PC-3 (cell line): ENCODE measurements at places on chromosomes 5 and 9. TPM values are rescaled to one million over a fixed set of nuclear protein-coding genes. Genes with fewer than 3 reads are reported as not detected.

The FBP2 gene
- total RNA-seq: not detected in 2 replicates

The LCN10 gene
- total RNA-seq: not detected in 2 replicates

The CCNI2 gene
- total RNA-seq: not detected in 2 replicates

The SPTLC1 gene
- 53.3 and 63.3 TPM in 2 replicates for total RNA-seq

The ADAMTS6 gene
- 1.5 and 1.7 TPM in 2 replicates for total RNA-seq

The PLAC8L1 gene
- 0.95 TPM in 1 of 2 replicates, not detected in the other for total RNA-seq

The SEMA5A gene
- 2.6 and 4.4 TPM in 2 replicates for total RNA-seq

The PCDHA8 gene
- total RNA-seq: 0.11 TPM in 1 of 2 replicates, not detected in the other

The NOTCH1 gene
- 14.3 and 20.8 TPM in 2 replicates for total RNA-seq

The PCDHA10 gene
- total RNA-seq: 0.04 and 0.23 TPM in 2 replicates

The ADAMTSL1 gene
- 0.26 TPM in 1 of 2 replicates, not detected in the other for total RNA-seq

The ARID3C gene
- total RNA-seq: 0.23 TPM in 1 of 2 replicates, not detected in the other

The LRRC70 gene
- 1.5 and 1.6 TPM in 2 replicates for total RNA-seq

The SARDH gene
- total RNA-seq: 2.5 and 3.4 TPM in 2 replicates

The FGF1 gene
- total RNA-seq: 1.5 and 9.7 TPM in 2 replicates

The PLPP6 gene
- 3.6 and 4.0 TPM in 2 replicates for total RNA-seq

The RNF183 gene
- not detected in 2 replicates for total RNA-seq

The IL33 gene
- total RNA-seq: 1.6 and 2.7 TPM in 2 replicates

The FOXI1 gene
- total RNA-seq: not detected in 2 replicates

The COL15A1 gene
- 0.04 and 0.86 TPM in 2 replicates for total RNA-seq

The CDX1 gene
- total RNA-seq: not detected in 2 replicates

DNA sequence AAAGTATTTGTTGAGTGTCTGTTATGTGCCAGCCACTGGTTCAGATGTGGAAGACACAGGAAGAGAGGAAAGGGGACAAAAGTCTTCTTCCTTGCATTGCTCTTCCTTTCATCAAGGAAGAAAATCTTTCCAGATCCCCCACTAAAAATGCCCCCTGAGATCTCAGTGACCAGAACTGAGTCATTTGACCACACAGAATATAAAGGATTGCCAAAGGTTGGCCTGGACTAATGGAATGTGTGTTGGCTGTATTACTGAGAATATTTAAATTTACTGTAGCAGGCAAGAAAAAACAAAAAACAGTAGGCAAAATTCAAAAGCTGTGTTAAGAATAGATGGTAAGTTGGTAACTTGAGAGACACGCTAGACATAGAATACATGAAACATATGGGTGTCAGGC lies 10.0 kb upstream of the SEPTIN8 start:
- H3K27me3 ChIP-seq: no peaks in the 10 kb centered on the region
- H3K36me3 ChIP-seq: no peaks in the 10 kb centered on the region
- peaks cover 5% of the 10 kb centered on the region; the same call in 1 of the 2 replicates for H3K4me1 ChIP-seq
- no peak overlapping the region for H3K27ac ChIP-seq
- DNase-seq: no peak
- H3K4me3 ChIP-seq: no peak overlapping the region

GRCh38 chr9:27204578-27204977 lies 92.4 kb downstream of the EQTN start:
- no peak overlapping the region for H3K4me3 ChIP-seq
- no peak overlapping the region for H3K27ac ChIP-seq
- H3K27me3 ChIP-seq: no peaks in the 10 kb centered on the region
- peaks cover 7% of the 10 kb centered on the region; the same call in 1 of the 2 replicates for H3K4me1 ChIP-seq

DNA sequence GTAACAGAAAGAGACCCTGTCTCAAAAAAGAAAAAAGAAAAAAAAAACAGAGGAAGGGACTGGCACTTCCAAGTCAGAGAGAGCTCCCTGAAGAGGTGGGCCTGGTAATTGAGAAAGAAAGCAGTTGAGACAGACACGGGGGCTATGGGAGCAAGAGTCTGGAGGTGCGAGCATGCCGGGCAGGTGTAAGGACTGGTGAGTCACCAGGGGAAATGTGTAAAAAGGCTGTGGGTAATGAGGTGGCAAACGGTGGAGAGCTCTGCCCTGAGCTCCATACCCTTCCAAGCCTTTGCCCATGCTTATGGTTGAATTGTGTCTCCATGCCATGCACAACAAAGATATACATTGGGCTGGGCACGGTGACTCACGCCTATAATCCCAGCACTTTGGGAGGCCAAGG lies 18.0 kb upstream of the JADE2 start:
- no peak for DNase-seq
- H3K36me3 ChIP-seq: no peaks in the 10 kb centered on the region
- no peak overlapping the region for H3K4me3 ChIP-seq
- peak overlapping the region; percentile 64; the same call in 1 of the 2 replicates for H3K27ac ChIP-seq
- peaks cover 89% of the 10 kb centered on the region for H3K4me1 ChIP-seq
- H3K27me3 ChIP-seq: no peaks in the 10 kb centered on the region

GRCh38 chr5:173201636-173202265 lies 33.3 kb downstream of the NKX2-5 start:
- no peaks in the 10 kb centered on the region for H3K36me3 ChIP-seq
- peaks cover 7% of the 10 kb centered on the region; the same call in 1 of the 2 replicates for H3K27me3 ChIP-seq

DNA sequence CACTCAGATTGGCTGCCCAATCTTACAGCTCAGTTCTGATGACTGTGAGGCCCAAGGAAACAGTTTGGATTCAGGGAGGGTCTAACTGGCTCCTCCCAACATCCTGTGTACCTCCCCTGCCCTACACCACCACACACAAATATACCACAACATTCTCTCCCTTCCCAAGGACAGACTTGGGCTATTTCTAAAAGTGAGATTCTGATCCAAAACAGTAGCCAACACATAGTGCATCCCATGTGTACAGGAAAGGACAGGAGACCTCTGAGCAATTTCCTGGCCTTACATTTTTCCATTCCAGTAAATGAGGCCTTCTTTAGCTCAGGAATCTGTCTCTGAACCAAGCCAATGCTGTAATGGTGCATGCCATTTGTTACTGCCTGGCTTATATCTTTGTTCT lies 20.8 kb downstream of the ZNF366 start:
- no peak overlapping the region for H3K27ac ChIP-seq
- H3K4me1 ChIP-seq: no peaks in the 10 kb centered on the region
- H3K4me3 ChIP-seq: no peak overlapping the region
- no peaks in the 10 kb centered on the region for H3K27me3 ChIP-seq
- no peak for DNase-seq

- no peaks in the 10 kb centered on the region for H3K4me1 ChIP-seq
- H3K36me3 ChIP-seq: no peaks in the 10 kb centered on the region
- H3K27ac ChIP-seq: no peak overlapping the region
- no peak for DNase-seq
- H3K27me3 ChIP-seq: no peaks in the 10 kb centered on the region
- H3K4me3 ChIP-seq: no peak overlapping the region
These were observed 388.5 kb downstream of the GABRG2 start for GRCh38 chr5:162456086-162456485.

GRCh38 chr5:180390441-180391190 lies 37.5 kb upstream of the GFPT2 start:
- no peak overlapping the region for H3K27ac ChIP-seq
- no peaks in the 10 kb centered on the region for H3K27me3 ChIP-seq
- H3K36me3 ChIP-seq: no peaks in the 10 kb centered on the region
- no peaks in the 10 kb centered on the region for H3K4me1 ChIP-seq

- no peak for DNase-seq
- H3K36me3 ChIP-seq: peaks cover 10% of the 10 kb centered on the region; the same call in 1 of the 2 replicates
- H3K4me1 ChIP-seq: peaks cover 5% of the 10 kb centered on the region; the same call in 1 of the 2 replicates
- no peaks in the 10 kb centered on the region for H3K27me3 ChIP-seq
- H3K4me3 ChIP-seq: no peak overlapping the region
These were observed 42.6 kb downstream of the RGS3 start for GRCh38 chr9:113506090-113506589.

DNA sequence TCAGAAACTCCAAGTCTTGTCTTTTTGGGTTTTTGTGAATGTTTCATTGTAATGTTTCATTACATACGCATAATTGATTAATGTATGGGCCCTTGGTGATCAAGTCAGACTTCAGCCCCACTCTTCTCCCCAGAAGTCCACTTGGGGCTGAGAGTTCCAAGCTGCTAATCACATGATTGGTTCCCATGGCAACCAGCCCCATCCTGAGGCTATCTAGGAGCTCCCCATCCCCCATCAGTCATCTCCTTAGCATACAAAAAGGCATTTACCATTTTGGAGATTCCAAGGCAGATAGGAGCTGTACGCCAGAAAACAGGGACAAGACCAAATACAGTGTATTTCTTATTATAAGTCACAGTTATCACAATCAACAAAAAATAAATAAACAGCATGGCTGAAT lies 22.9 kb upstream of the SYK start:
- H3K36me3 ChIP-seq: no peaks in the 10 kb centered on the region
- H3K27ac ChIP-seq: no peak overlapping the region
- no peaks in the 10 kb centered on the region for H3K4me1 ChIP-seq
- no peak overlapping the region for H3K4me3 ChIP-seq
- DNase-seq: no peak
- 0 out of 2 replicates have a peak, but pooled peaks cover 3% of the 10 kb centered on the region for H3K27me3 ChIP-seq

DNA sequence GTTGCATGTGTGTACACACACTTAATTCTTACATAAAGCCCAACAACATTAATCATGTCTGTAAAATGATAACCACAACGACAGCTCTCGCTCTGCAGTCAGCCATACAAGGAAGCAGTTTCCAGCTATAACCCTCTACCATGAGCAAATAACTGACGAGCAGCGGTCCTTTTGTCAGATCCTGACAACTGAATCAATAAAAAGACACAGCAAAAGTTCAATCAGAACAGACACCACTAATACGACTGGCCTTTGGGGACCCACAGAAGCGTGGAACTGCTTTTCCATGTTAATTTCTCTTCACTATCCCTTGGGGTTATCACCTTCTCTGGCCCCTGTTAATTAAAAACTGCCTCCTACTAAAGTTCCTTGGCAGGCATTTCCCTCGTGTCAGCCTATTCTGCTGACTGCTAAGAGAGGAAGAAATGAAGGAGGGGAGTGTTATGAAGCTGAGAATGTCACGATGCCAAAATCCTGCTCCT lies 722.8 kb upstream of the GRAMD2B start:
- H3K27me3 ChIP-seq: no peaks in the 10 kb centered on the region
- H3K36me3 ChIP-seq: no peaks in the 10 kb centered on the region
- H3K4me1 ChIP-seq: peaks cover 15% of the 10 kb centered on the region

GRCh38 chr9:92969516-92970466 lies 22.5 kb downstream of the FGD3 start:
- no peak for DNase-seq
- no peak overlapping the region for H3K27ac ChIP-seq
- H3K4me1 ChIP-seq: peaks cover 14% of the 10 kb centered on the region
- no peaks in the 10 kb centered on the region for H3K36me3 ChIP-seq
- no peak overlapping the region for H3K4me3 ChIP-seq
- no peaks in the 10 kb centered on the region for H3K27me3 ChIP-seq

GRCh38 chr5:108753331-108753730 lies 5.6 kb downstream of the FER start:
- peak; percentile 44 for DNase-seq
- H3K4me1 ChIP-seq: peaks cover 37% of the 10 kb centered on the region
- H3K27ac ChIP-seq: peak overlapping the region; percentile 44

- H3K27me3 ChIP-seq: no peaks in the 10 kb centered on the region
- H3K36me3 ChIP-seq: peaks cover 12% of the 10 kb centered on the region
- H3K4me3 ChIP-seq: peak overlapping the region; percentile 28; the same call in 1 of the 2 replicates
These were observed 36.3 kb downstream of the CD180 start for GRCh38 chr5:67160272-67160671.

- no peaks in the 10 kb centered on the region for H3K27me3 ChIP-seq
- peaks cover 18% of the 10 kb centered on the region; the same call in 1 of the 2 replicates for H3K36me3 ChIP-seq
- H3K4me1 ChIP-seq: no peaks in the 10 kb centered on the region
- DNase-seq: no peak
These were observed 29.5 kb downstream of the TSC1 start for GRCh38 chr9:132914924-132915323.

- no peaks in the 10 kb centered on the region for H3K36me3 ChIP-seq
- no peaks in the 10 kb centered on the region for H3K27me3 ChIP-seq
- H3K27ac ChIP-seq: no peak overlapping the region
- H3K4me3 ChIP-seq: no peak overlapping the region
- DNase-seq: no peak
These were observed 123.4 kb upstream of the MAN2A1 start for GRCh38 chr5:109566361-109566760.

GRCh38 chr9:134563397-134563796 lies 78.2 kb upstream of the COL5A1 start:
- no peak overlapping the region for H3K4me3 ChIP-seq
- no peaks in the 10 kb centered on the region for H3K27me3 ChIP-seq
- H3K27ac ChIP-seq: no peak overlapping the region
- H3K36me3 ChIP-seq: no peaks in the 10 kb centered on the region
- no peak for DNase-seq
- H3K4me1 ChIP-seq: no peaks in the 10 kb centered on the region

GRCh38 chr9:2601785-2602378 lies 19.7 kb upstream of the VLDLR start:
- H3K4me1 ChIP-seq: no peaks in the 10 kb centered on the region
- H3K4me3 ChIP-seq: no peak overlapping the region
- peaks cover 5% of the 10 kb centered on the region; the same call in 1 of the 2 replicates for H3K27me3 ChIP-seq
- H3K27ac ChIP-seq: no peak overlapping the region

- no peaks in the 10 kb centered on the region; the same call in 1 of the 2 replicates for H3K27me3 ChIP-seq
- no peak overlapping the region for H3K27ac ChIP-seq
These were observed 114.5 kb downstream of the BAAT start for GRCh38 chr9:101270302-101270701.

GRCh38 chr9:89426384-89426961 lies 71.4 kb downstream of the SEMA4D start:
- no peaks in the 10 kb centered on the region for H3K36me3 ChIP-seq
- no peaks in the 10 kb centered on the region for H3K27me3 ChIP-seq
- H3K4me1 ChIP-seq: peaks cover 15% of the 10 kb centered on the region
- DNase-seq: no peak

GRCh38 chr5:153700940-153701339 lies 210.5 kb downstream of the GRIA1 start:
- H3K4me3 ChIP-seq: no peak overlapping the region
- H3K27me3 ChIP-seq: peaks cover 6% of the 10 kb centered on the region; the same call in 1 of the 2 replicates
- no peaks in the 10 kb centered on the region for H3K4me1 ChIP-seq
- DNase-seq: no peak
- H3K36me3 ChIP-seq: no peaks in the 10 kb centered on the region

DNA sequence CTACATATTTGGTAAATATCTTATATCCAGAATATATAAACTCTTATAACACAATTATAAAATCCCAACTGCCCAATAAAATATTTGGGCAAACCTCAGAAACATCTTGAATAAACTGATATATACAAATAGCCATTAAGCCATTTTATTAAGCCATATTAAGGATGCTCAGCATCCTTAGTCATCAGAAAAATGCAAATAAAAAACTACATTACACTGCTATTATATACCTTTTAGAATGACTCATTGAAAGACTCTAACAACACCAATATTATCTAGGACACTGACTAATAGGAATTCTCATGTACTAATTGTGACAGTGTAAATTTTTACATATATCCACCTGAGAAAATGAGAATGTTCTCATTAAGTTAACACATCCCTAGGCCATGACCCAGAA lies 77.8 kb downstream of the CDH10 start:
- H3K4me3 ChIP-seq: no peak overlapping the region
- no peaks in the 10 kb centered on the region for H3K27me3 ChIP-seq
- peak overlapping the region; percentile 59 for H3K27ac ChIP-seq
- peak; percentile 76 for DNase-seq
- H3K4me1 ChIP-seq: peaks cover 8% of the 10 kb centered on the region

DNA sequence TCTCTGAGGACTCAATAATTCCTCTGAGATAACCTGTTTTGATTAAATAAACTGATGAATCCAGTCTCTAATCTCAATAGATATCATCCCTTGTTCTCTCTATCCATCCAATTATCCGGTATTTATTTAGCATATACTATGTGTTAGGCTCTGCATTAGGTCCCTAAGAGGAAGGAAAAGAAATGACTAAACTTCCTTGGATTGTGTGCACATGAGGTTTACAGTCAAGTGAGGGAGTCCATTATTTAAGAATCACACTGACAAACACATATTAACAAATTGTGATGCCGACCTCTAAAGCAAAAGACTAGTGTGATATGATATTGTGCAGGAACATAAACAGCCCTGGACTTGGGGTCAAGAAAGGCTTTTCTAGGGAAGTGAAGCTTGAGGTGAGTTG lies 140.8 kb downstream of the HMHB1 start:
- no peaks in the 10 kb centered on the region for H3K36me3 ChIP-seq
- H3K27ac ChIP-seq: no peak overlapping the region
- no peaks in the 10 kb centered on the region for H3K4me1 ChIP-seq
- no peak overlapping the region for H3K4me3 ChIP-seq
- H3K27me3 ChIP-seq: no peaks in the 10 kb centered on the region
- DNase-seq: no peak
